Peyer's patch (tissue), 4 donors: ENCODE measurements at places on chromosomes 4 and X.

- DNase-seq = peak; percentile 43
- no peaks in the 10 kb centered on the region for H3K36me3 ChIP-seq
- peaks cover 69% of the 10 kb centered on the region for H3K4me1 ChIP-seq
- no peak overlapping the region for H3K27ac ChIP-seq
- H3K4me3 ChIP-seq = no peak overlapping the region
- H3K27me3 ChIP-seq = no peaks in the 10 kb centered on the region
Measured at GRCh38 chr4:1244978-1245471, 3.9 kb downstream of the CTBP1 start.

- no peak overlapping the region for H3K4me3 ChIP-seq
- no peaks in the 10 kb centered on the region for H3K36me3 ChIP-seq
- DNase-seq = no peak
- no peaks in the 10 kb centered on the region for H3K4me1 ChIP-seq
Measured at GRCh38 chrX:73262991-73263390, 48.3 kb upstream of the NAP1L2 start.

GRCh38 chrX:48022100-48022499, 15.3 kb downstream of the SPACA5 start:
- H3K4me1 ChIP-seq = no peaks in the 10 kb centered on the region
- no peaks in the 10 kb centered on the region for H3K27me3 ChIP-seq
- H3K36me3 ChIP-seq = no peaks in the 10 kb centered on the region
- H3K27ac ChIP-seq = no peak overlapping the region
- DNase-seq = no peak
- no peak overlapping the region for H3K4me3 ChIP-seq

- DNase-seq = no peak
- no peaks in the 10 kb centered on the region for H3K36me3 ChIP-seq
- H3K27ac ChIP-seq = no peak overlapping the region
- H3K4me3 ChIP-seq = no peak overlapping the region
Measured at GRCh38 chrX:17638731-17639130, 98.6 kb upstream of the SCML1 start.
